Esophagus squamous epithelium (tissue), 5 donors: ENCODE measurements at places on chromosomes 12 and 14. TPM values are rescaled to one million over a fixed set of nuclear protein-coding genes. Genes with fewer than 3 reads are reported as not detected.

DNA sequence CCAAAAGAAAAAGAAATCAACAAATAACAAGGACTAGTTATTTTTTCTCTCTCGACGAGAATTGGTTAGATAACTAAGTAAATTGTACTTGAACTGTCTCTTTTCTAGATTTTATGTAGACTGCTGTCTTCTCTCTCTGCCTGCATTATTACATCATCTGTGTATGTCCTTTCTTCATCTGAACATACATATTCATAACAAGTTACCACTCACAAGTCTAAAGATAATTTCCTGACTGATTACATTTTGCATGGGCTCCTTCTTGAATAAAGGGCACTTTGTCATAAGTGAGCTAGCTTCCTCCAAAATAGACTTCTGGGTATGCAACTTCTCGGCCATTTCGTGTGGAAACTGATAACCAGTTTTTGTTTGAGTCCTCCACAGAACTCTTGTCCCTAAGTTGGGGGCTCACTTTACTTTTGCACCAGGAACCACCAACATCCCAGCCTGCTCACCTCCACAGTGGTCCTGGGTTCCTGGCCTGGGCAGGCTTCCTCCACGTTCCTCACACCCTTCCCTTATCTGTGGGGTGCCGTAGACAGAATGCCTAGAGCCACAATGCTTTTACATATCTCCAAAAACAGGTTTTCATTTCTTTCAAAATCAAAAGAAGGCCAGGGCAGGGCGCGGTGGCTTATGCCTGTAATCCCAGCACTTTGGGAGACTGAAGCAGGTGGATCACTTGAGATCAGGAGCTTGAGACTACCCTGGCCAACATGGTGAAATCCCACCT lies 6.2 kb upstream of the DDX47 start:
- DNase-seq, result no peak

DNA sequence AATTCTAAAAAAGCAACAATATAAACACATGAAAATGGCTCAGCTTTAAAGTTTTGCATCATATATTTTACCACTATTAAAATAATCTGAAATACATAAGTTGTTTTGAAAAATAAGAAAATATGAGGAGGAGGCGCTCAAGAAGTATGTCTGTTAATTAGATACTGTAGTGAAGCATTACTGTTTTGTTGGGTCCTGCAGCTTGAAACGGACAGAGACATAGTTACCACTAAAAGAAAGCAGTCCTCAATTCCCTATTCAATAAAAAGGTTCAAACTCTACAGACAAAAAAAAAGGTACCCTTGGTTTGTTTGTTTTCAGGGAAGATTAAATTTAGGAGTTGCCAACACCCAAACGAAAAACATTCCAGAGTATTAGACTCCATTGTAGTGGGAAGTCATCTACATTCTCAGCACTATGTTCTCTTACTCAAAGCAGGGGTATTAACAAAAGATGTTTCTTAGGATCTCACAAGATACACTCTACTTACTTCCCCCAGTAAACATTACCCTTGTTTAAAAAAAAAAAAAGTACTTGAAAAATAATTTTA lies 3.0 kb downstream of the PAWR start:
- no peak for DNase-seq

DNA sequence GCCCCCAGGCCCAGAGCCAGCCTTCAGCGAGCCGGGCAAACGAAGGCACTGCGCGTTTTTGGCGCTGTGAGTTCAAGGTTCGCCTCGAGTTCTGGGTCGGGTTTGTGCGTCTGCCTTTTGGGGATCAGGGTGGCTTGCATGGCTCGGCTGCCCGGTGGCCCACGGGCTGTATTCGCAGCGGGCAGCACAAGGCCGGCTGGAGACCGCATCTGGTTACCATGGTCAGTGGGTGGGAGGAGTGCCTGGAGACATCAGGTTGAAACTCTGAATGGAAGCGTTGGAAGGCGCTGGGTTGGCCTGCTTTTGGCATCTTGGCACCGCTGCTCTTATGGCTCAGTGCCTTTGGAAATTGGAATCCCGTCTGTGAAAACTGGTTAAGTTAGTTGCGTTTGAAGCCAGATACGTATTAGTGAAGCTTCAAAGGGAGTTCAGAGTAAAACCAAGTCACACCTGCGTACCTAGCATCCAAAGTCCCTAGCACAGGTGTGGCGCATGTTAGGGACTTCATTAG lies 50.9 kb downstream of the SNAPC1 start:
- DNase-seq, result no peak

DNA sequence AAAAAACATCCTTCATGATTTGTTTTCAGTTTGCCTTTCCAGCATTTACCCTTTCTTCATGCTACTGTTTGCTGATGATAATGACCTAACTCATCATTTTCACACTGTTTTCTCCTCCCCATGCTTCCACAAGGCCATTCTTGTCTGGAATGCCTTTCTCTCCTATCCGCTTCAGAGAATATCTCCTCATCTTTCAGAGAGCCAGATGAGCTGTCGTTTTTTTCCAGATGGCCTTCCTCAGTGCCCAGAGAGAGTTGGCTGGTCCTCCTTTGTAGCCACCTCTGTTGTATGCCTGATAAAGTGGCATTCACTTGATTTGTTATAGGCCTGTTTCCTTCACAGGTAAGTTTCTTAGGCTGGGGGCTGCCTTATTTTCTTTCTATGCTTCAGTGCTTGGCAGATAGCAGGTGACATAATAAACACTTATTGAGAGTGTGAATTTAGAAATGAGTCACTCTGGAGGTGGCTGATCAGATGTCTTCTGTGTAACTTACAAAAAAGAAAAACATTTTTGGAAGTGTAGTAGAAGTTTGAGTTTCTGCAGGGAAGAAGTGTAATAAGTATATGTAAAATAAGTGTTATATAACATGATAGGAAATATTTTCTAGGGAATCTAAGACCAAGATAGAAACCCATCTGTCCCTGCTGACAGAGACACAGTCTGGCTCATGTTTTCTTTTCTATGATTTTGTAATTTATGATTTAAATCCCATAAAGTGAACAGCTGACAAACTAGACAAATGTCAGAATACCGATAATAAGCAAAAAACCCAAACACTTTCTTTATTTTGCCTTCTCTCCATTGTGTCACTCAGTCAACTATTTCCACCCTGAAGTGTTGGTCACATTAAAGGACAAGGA lies 174.5 kb downstream of the DACT1 start:
- no peak for DNase-seq

The CRIP1 gene
- total RNA-seq, result 35.6 TPM

DNA sequence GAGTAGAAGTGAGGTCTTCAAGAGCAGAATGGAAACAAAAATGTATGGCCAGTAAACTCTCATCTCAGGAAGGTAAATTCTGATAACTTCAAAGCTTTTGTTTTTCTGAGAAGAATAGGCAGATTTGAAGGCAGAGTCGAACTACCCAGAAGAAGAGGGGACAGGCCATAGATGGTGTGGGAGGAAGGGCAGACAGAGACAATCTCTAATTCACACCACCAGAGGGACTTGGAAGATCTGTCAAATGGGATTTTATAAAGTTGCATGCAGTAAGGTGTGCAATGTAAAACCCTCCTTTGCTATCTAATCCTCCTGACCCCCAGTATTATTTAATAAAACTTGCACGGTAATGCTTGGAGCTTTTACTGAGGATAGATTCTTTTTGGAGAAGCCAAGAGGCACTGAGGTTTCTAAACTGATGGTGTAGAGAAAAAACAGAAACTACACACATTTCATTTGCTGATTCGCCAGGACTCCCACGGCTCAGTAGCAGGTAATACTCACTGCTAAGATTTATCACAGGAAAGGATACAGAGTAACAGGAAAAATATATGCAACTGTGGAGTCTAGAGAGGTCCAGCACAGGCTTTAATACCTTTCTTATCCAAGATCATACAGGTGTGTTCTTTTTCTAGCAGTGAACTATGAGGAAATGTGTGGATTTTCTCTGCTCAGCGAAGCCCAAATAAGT lies 18.3 kb downstream of the SLC38A2 start:
- DNase-seq, result no peak

DNA sequence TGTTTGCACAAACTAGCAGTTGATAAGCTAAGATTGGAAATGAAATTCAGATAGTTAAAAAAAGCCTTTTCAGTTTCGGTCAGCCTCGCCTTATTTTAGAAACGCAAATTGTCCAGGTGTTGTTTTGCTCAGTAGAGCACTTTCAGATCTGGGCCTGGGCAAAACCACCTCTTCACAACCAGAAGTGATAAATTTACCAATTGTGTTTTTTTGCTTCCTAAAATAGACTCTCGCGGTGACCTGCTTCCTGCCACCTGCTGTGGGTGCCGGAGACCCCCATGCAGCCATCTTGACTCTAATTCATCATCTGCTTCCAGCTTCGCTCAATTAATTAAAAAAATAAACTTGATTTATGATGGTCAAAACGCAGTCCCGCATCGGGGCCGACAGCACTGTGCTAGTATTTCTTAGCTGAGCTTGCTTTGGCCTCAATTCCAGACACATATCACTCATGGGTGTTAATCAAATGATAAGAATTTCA lies 335.6 kb downstream of the TMEM121 start:
- DNase-seq, result no peak

- no peak for DNase-seq
Observed at GRCh38 chr12:105733579-105733978, 403.1 kb downstream of the C12orf75 start.

GRCh38 chr14:76929927-76930326 lies 98.6 kb downstream of the IRF2BPL start:
- no peak for DNase-seq

DNA sequence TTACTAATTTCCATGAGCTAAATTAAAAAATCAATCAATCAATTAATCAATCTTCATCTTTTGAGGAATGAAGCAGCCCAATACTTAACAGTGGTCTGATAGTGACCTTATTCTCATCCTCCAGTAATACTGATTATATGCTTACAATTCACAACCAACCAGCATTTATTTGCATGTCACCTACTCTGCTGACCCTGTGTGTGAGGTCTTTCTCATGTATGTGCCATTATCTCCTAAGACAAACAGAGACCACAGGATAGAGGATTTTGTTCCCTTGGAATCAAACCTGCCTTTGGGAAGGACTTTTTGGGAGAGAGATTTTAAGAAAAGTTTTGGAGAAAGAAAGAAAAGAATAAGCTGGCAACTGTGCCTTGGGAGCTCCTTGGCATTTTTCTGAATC lies 197.2 kb downstream of the NRXN3 start:
- no peak for DNase-seq

The RTL1 gene
- not detected for total RNA-seq

- DNase-seq, result no peak
Observed at GRCh38 chr12:93484315-93484981, 17.1 kb downstream of the MRPL42 start.

The EIF2B1 gene
- total RNA-seq, result 123 TPM

DNA sequence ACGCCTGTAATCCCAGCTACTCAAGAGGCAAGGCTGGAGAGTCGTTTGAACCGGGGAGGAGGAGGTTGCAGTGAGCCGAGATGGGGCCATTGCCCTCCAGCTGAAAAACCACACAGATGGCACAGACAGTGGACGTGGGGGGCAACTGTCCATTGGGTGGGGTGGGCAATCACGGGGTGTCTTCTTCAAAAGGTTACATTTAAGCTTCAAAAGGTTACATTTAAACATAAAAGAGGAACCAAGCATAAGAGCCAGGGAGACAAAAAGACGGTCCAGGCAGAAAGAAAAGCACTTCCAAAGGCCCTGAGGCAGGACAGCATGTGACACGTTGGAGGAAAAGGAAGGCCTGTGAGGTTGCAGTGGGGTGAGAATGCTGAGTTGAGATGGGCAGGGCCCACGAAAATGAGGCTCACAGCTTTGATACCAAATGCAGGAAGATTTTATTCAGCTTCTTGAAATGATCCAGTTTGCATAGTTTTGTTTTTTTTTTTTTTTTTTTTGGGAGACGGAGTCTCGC lies 10.7 kb downstream of the SCARB1 start:
- no peak for DNase-seq

The FAM186B gene
- total RNA-seq, result 0.19 TPM

DNA sequence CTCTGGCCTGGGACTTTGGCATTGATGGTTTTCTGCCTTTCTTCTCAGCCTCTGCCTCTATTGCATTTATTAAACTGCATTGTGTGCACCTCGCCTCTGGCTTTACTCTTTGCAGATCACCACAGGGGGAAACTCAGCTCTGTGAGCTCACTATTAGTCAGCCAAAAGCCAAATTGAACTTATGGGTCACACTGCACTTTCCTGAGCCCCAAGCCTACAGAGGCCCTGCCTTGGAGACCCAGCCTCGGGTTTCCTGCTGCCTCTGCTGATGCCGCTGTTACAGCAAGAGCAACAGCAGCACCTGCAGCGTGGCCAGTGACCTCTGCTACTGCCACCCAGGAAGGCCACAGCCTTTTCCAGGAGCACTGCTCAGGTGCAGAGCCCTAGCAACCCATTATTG lies 122.5 kb downstream of the DAD1 start:
- no peak for DNase-seq

The AQP5 gene
- 4.7 TPM for total RNA-seq

DNA sequence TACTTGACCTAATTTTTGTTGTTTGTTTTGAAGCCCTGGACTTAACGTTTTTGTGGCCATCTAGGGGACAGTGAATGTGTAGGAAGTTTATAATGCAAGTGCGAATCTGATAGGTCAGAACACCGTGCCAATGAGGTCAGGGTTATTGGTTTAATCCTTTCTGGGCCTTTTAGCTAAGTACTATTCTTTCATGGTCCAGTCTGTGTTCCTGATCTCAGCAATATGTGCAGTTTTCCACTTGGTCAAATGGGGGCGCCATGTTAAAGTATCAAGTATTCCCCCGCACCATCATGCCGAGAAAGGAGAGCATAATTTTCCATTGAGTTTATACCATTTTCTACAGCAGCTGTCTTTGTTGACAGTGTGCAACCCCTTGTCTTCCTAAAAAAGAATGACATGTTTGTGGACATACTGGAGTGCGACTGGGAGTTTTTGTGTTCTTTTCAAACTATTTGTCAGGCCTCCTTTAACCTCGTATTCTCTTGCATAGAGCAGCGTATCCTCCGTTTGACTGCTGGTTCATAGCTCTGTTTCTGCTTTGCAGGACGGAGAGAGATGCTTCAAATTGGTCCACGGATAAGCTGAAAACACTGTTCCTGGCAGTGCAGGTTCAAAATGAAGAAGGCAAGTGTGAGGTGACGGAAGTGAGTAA lies 1.3 kb downstream of the AHSA1 start:
- peak; percentile 1 for DNase-seq

The RAB5B gene
- 78.2 TPM for total RNA-seq

The GPR132 gene
- 1.3 TPM for total RNA-seq

The TSPAN19 gene
- not detected for total RNA-seq

DNA sequence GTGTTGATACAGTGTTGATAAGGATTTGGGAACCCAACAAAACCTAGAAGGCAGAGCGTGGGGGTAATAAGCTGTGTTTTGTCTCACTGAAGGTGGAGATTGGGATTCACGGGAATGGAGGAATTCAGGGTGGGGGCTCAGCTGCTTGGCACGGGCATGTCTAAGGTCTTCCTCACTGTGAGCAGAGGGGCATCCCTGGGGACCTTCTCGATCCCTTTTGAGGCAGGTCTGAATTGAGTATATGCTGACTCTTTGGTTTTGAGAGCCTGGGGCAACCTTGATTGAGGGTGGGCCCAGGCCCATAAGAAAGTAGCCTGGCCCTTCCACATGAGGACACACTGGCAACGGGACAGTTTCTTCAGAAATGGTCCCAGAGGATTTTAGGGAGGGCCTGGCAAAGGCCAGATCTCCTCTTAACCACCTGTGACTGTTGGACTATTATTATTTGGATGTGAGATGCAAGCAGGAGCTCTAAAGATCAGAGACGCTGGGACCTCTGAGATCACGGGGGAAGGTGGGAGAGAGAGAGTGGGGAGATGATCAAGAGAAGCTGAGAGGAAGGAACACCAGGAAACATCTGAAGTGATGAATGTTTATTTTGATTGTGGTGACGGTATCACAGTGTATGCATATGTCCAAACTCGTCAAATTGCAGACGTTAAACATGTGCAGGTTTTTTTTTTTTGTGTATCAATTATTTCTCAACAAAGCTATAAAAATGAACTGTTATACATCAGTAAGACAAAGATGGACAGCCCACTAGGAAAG lies 48.4 kb downstream of the SMIM41 start:
- DNase-seq, result no peak

The TMEM179 gene
- not detected for total RNA-seq
